Upper lobe of left lung (tissue), 6 donors: ENCODE measurements at places on chromosomes 13 and 19.

DNA sequence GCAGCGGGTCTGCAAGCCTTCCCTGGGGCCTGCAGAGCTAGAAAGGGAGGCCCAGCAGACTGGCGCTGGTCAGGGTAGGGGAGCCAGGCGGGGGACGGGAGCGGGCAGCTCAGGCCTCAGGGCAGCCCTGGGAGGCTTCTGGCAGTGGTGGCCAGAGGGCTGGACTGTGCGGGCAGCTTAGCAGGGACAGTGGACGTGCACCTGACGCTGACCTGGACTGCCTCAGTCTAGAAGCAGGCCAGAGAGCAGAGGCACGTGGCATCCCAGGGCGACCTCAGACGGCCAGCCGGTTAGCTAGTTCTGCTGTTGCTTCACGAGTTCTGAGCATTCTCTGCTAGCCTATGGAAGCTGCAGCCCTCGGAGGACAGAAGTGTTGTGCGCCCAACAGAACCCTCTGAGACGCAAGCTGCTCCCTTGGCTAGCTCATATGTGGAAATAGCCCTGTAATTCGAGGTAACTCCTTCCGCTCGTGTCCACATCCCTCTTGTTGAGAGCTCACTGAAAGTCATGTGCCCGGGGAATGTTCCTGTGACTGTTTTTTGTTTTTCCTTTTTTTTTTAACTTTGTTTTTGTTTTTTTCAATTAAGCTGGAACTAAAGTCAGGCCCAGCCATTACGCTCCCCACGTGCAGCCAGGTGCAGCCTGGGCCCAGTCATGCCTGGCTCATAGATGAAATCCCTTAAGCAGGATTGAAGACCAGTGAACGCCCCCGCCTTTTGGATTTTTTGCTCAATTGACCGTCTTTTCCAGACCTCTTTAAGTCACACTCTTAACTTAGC, 1.9 kb upstream of the FAM174C start:
- peak; percentile 55 for DNase-seq

- no peak for DNase-seq
Measured at GRCh38 chr13:26989261-26989956, 182.2 kb downstream of the USP12 start.

- DNase-seq: no peak
Measured at GRCh38 chr19:1017115-1017905, 3.6 kb downstream of the TMEM259 start.

GRCh38 chr13:113442354-113442984, 10.8 kb downstream of the ADPRHL1 start:
- DNase-seq: peak; percentile 57

- no peak for DNase-seq
Measured at GRCh38 chr19:18987456-18987855, 45.9 kb downstream of the SUGP2 start.

- DNase-seq: no peak
Measured at GRCh38 chr13:73450583-73450982, 391.8 kb downstream of the KLF5 start.

DNA sequence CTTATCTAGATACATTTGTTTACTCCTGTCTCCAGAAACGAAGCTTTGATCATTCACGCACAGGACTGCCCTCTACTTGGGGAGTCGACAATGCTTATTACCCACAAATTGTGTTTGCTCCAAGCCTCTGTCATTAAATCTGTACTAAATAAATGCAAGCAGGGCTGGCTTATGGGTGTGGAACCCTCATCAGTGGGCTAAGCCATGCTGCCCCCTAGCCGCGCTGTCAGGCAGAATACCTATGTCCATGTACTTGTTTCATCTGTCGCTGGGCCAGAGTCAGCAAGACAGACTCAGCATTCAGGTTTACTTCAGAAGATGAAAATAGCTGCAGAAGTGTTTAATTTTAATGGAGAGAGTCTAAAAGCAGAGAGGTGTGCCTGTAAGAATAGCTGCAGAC, 110.0 kb upstream of the PRR20A start:
- DNase-seq: no peak

DNA sequence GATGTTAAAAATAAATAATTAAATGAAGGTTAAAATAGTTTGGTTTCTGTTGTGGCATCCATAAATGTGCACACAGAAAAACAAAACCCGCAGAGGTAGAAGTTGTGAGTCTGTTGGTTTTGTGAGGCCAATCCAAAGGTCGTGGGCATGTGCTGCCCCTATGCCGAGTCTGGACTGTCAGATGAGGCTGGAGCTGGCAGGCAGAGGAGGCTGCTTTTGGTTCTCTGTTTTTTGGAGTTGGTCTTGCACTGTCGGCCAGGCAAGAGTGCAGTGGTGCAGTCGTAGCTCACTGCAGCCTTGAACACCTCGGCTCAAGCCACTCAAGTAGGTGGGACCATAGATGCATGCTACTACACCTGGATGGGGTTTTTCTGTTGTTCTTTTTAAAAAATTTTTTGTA, 43.7 kb downstream of the TSSK6 start:
- no peak for DNase-seq

DNA sequence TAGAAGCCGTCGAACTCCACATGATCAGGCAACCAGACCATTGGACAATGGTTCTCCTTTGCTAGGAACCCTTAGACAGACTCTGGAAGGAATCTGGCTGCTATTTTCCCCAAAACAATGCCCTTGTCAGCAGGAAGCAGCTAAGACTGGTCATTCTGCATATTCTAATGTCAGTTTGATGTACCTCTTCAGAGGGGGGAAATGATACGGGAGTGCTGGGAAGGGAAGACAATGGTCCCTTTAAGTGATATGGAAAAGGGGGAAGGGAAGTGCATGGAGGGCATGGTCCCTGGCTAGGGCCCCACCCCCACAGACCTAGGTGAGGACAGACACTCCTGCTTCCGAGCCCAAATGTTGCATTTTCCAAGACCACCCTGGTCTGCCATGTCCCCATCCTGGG, 389.0 kb upstream of the SLITRK6 start:
- no peak for DNase-seq

GRCh38 chr19:1408300-1409203, 1.2 kb downstream of the DAZAP1 start:
- peak; percentile 92 for DNase-seq

DNA sequence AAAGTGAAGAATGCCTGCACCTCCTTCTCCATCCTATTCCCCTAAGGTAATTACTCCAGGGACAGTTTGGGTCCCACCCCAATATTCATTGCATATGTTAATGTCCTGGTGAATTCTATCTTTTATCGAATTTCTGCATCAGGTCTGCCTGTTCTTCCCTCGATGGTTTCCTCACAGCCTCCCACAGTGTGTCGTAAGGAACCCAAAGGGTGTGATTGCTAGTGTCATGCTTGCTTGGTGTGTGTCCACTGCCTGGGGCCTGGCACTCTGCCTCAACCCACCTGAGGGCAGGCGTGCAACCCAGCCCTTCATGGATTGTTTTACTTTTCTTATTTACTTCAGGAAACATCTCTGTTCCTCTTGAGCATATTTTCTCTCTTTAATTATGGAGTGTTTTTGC, 60.2 kb upstream of the CYSLTR2 start:
- no peak for DNase-seq
